Mesenchymal stem cell (in vitro differentiated cells and primary cell): ENCODE measurements at places on chromosomes 7 and 10.

GRCh38 chr10:84317174-84317573 lies 11.2 kb upstream of the CCSER2 start:
- DNase-seq, result no peak

DNA sequence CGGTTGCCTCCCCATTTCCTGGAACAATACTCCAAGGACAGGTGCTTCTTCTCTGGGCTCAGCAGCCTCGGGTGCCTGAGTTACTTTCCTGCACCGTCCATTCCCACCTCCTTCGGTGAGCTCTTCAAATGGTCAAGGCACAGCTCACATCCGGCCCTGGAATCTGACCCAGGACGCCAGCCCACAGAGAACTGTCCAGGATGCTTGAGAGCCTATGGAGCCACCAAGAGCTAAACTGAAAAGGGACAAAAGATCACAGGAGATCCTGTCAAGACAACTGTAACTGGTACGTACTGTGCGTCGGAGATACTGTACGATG lies 72.5 kb downstream of the CTBP2 start:
- no peak for DNase-seq

DNA sequence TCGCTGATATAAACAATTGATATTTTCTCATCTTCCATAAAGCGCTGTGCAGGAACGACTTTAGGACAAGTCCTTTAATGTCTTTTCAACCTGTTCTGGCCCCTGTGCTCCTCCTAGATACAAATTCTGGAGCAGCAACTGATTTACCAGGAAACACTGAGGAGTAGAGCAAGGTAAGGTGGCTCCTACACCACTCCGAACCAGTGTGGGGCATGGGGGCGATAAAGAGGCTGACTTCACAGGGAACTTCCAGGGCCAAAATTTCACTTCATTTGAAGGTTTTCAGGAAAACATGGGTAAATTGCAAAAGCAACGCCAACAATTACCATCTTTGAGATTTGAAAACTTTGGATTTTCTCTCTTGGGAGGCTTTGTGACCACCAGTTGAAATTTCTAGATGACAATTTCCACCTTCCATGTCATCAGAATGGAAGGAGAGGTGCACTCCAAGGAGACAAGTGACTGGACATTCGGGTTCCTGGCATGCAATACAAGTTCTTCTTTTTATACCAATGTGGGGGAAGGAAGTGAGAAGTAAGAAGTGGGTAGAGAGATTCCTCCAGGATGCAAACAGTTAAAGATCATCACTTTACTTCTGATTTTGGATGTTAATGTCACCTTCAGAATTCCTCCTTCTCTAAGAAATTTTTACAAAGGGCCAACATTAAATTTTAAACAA lies 118.5 kb downstream of the FAM107B start:
- DNase-seq, result no peak

- no peak for DNase-seq
Measured at GRCh38 chr7:31549611-31550010, 35.7 kb downstream of the ITPRID1 start.
